ENCODE measurements at places on chromosomes 7 and 10.

DNA sequence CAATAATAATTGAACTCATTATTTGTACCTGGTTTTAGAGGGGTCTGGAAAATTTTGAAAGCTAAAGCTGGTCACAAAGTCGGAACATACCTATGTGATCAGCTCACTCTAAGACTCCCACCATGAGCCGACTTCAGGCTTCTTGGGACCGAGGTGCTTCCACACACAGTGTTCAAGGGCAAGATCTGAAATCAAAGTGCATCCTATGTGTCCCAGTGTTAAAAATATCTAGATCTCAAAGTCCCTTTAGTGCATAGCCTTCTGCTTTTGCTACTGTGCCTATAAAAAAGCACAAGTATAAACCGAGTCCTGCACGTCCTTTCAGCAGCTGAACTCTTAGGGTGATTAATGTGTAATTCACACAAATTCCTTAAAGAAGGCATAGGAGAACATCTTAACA lies 43.5 kb upstream of the FXYD4 start:
- no peak for DNase-seq

- no peak for DNase-seq
Measured at GRCh38 chr7:4033996-4034395, 648.1 kb upstream of the FOXK1 start.

DNA sequence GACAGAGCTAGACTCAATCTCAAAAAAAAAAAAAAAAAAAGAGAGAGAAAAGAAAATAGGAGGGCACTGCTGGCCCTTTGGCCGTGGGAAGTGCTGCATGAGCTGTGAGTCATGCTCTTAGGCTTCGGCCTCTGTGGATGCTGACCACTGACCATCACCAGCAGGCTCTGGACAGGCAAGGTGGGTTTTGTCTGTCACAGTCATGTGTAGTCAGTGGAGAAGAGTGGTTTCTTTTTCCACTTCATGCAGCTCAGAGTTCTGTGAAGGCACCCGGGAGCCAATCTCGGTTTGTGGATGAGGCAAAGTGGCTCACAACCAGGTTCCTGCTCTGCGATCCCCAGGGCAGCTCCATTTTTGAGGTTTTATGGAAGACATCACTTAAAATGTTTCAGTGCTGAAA lies 58.1 kb downstream of the PRTFDC1 start:
- DNase-seq = no peak

- DNase-seq = no peak
Measured at GRCh38 chr10:68158031-68158430, 48.7 kb downstream of the MYPN start.

DNA sequence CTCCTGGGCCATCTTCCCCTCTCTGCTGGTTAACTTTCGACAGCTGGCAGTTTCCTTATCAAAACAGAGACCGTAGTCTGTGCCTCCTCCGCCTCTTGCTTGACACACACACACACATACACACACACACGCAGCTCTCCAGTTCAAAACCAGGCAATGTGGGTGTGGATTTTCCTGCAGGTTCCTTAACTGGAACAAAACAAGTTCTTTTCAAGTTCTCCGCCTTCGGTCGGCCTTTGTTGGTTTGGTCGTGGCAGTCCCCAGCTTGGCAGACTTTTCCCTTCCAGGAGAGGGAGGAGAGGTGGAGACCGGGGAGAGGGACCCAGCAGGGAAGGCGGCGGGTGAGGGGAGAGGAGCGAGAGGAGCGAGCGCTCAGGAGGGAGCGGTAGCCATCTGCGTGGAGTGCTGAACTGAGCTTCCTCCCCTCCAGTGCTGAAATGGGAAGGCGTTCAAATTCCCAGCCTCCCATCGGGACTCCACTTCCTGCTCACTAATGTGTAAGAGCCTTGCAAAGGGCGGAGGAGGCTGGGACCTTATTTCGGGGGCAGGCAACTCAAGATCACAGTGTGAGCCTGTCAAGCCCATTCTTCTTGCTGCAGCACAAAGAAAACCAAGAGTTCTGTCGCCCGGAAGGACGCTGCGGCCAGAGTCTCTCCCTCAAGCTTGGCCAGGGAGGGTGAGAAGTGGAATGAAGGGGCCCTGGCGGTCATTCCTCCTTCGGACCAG lies 120.6 kb downstream of the PRPF18 start:
- DNase-seq = peak; percentile 23

DNA sequence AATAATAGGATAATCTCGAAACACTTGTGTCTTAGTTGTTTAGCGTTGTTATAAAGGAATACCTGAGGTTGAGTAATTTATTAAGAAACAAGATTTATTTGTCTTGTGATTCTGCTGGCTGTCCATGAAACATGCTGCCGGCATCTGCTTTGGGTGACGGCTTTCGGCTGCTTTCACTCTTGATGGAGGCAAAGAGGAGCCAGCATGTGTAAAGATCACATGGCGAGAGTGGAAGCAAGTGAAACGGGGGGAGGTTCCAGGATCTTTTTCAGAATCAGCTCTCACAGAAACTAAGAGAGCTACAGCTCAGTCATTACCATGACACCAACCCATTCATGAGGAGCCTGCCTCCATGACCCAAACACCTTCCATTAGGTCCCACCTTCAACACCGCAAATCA lies 402.8 kb downstream of the CDC14C start:
- no peak for DNase-seq

DNA sequence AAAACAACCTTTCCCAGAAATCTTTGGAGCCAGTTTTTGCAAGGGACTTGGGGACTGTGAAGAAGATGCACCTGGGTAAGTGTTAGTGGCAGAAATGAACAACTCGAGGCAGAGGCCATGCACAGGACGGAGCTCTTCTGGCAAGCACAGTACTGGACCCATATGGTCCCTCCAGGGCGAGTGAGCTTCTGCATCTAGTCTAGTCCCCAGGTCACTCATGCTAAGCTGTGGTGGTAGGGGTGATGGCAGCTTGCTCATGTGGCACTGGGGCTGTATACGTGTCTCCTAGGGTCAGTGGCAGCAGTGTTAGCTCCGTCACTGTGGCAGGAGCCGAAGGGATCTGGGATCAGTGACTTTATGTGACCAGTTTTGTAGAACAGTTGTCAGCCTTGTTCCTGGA lies 9.3 kb upstream of the LRRC61 start:
- DNase-seq = no peak

GRCh38 chr7:31939076-31939475 lies 131.1 kb downstream of the PDE1C start:
- DNase-seq = no peak

DNA sequence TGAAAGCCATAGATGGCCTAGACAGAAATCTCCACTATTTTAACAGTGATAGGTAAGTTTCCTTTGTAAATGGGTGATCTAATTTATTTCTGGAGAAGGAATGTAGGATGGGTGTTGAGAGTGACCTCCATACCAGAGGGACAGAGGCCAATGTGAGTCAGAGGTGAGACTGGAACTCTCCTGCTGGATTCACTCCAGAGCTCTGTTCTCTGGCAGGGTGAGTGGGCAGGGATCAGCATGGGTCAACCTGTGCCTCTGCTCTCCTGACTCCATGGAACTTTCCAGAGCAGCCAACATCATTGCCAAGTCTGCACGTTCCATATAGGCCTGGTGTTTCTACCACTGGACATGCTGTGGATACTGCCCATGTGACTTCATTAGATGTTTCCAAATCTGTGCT lies 11.4 kb downstream of the AKR1C3 start:
- DNase-seq = no peak

GRCh38 chr10:131436458-131436857 lies 124.9 kb upstream of the TCERG1L start:
- DNase-seq = no peak

GRCh38 chr7:45255187-45255586 lies 97.6 kb downstream of the RAMP3 start:
- DNase-seq = no peak

DNA sequence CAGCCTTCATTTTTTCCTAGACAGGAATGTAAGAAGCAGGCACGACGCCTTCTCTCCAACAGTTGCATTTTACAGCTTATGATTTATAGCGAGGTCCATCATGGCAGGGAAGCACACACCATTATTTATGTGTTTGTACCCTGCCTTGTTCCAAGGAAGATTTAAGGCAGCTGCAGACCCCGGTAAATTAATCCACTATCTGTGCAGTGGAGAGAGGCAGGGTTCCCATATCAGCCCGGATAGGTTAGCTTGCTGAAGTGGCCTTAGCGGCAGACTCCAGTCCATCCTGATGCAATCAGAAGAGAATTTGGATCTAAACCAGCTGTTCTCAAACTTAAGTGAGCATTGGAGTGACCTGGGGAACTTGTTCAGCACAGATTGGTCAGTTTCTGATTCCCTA lies 359.4 kb downstream of the GALNT17 start:
- DNase-seq = no peak

- DNase-seq = no peak
Measured at GRCh38 chr10:48455055-48455391, 148.5 kb downstream of the MAPK8 start.

GRCh38 chr10:3495281-3495680 lies 289.7 kb downstream of the KLF6 start:
- no peak for DNase-seq

DNA sequence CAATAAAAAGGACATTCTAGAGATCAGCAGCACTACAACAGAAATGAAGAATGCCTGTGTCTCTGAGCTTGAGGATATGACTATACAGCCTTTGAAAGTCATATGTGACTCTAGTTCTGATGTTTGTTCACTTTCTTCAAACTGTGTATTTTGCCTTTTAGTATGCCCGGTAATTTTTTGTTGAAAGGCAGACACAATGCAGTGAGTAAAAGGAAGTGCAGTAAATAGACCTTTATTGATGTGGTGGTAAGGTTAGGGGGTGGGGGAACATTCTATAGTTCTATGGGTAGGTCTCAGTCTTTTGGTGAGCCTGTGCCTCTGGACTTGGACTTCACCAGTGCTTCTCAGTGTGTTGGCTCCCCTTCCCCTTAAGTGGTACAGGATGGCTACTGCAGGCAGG lies 143.5 kb upstream of the CDC14C start:
- DNase-seq = no peak

DNA sequence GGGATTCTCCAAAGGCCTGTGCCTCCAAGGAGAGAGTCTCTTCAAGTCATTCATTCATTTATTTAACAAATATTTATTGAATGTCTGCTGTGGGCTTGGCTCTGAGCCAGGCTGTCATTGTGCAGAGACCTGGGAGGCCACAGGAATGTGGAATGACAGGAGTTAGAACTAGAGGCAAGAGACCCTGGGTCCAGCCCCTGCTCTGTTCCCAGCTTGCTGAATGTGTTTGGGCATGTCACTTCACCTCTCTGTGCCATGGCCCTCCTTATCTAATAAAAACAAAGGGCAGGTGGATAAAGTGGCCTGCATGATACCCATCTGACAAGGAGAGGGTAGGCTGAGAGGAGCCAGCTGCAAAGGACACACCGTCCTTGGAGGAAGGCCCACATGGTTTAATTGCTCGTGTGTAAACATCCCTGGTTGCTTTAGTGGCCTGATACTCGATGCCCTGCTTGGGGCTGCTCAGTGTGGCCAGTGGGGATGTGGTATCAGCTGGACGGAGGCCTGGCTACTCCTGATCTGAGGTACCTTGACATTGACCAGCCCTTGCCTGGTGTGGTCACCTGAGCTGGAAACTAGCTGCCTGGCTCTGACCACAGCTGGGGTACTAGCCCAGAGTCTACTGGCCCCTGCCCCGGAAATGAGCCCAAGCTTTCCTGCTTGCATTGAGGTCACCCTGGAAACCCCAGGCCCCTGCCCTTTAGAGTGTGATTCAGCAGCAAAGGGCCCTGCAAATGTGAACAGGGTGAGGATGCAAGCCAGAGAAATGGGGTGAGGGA lies 116.2 kb downstream of the CDH23 start:
- DNase-seq = no peak

DNA sequence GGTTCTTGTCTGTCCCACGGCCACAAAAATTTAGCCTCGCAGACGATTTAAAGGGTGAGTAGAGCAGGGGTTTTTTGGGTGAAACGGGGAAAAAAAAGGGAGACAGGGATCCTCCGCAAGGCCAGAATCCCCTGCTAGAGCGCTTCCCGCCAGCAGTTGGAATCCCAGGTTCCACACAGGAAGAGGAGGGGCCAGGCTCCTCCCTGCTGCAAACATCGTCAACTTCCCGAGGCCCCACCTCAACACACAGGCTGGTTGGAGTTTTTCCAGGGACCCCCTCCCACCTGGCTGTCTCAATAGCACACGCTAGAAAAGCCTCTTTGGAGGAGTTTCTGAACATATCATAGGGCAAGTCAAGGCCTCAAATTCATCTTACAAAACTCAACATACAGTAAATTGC lies 112.7 kb downstream of the MTERF1 start:
- no peak for DNase-seq

- DNase-seq = no peak
Measured at GRCh38 chr10:112915590-112916572, 34.2 kb upstream of the TCF7L2 start.

DNA sequence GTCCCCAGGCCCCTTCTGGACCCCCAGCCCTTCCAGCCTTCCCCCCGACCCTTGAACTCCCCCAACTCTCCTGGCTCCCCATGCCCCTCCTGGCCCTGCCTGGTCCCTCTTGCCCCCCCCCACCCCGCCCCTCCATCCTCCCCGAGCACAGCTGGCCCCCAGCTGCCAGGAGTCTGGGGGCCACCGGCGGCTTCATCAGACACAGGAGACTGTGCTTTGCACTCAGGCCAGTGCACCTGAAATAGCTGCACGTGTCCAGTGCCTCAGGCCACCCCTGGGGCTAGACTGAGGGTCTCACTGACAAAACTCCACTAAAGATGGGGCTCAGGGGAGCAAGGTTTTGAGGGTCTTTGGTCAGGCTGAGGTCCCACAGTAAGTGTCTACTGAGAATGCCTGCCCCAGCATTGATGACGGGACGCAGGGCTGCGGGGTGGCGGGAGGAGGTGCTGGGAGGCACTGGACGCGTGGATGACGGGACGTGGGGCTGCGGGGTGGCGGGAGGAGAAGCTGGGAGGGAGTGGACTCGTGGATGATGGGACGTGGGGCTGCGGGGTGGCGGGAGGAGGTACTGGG lies 6.5 kb downstream of the FOXL3 start:
- DNase-seq = no peak

- DNase-seq = no peak
Measured at GRCh38 chr10:29962166-29962850, 97.1 kb downstream of the JCAD start.

DNA sequence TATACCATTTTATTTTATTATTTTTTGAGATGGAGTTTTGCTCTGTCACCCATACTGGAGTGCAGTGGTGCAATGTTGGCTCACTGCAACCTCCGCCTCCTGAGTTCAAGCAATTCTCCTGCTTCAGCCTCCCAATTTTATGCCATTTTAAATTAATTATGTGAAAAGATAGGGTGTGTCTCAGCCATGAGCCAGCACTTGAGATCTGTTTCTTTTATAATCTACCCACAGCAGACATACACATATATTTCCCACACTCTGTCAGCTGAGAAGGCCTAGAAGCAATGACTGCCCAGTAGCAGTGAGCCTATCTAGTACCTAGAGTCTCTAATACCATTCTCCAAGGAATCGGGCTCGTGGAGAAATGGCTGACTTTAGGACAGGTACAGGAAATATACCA lies 70.5 kb downstream of the ADAM12 start:
- DNase-seq = no peak

GRCh38 chr7:130491841-130492522 lies at the start of gene MEST:
TSS of gene MEST (plus strand) at chr7:130492085. CDS start at chr7:130492314, 229 bp downstream.
- DNase-seq = peak; percentile 22

- DNase-seq = peak; percentile 51
Measured at GRCh38 chr10:50622706-50623662, 772 bp downstream of the SGMS1 start.
